ENCODE measurements at places on chromosomes 1 and 21.

DNA sequence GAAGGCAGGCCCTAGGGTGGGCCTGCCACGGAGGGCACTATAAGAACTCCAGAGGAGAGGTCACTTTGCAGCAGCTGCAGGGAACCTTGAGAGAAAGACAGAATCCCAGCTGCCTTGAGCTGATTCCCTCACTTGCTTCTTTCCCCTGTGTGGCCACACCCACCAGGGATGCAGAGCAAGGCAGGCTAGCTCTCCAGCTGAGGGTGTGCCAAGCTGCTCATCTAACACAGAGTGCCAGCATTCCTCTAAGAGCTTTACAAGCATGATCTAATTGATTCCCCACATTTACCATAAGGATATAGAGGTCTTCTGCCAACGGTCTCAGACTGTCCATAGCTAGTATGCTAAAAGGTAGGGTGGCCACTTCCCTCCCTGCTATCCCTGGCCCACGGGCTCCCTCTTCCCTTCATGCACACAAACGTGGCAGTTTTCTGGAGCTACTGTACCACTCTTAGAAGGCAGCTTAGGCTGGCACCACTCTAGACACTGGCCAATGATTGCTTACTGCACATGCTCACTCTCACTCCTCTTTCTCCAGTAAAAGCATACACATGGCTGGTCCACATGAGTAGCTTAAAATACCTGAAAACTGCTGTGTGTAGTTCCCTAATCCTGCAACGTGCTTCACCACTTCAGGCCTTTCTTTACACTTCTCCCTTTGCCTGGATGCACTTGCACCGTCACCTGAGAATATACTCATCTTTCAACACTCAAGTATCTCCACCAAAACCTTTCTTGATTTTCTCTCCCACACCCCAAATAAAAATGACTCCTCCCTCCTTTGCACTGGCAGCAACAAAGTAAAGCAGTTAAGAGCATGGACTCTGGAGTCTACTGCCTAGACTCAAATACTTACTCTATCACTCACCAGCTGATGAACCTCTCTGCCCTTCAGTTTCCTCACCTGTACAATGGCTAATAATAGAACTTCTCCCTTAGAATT is 57.7 kb downstream of the DMAP1 start:
- no peak for DNase-seq

DNA sequence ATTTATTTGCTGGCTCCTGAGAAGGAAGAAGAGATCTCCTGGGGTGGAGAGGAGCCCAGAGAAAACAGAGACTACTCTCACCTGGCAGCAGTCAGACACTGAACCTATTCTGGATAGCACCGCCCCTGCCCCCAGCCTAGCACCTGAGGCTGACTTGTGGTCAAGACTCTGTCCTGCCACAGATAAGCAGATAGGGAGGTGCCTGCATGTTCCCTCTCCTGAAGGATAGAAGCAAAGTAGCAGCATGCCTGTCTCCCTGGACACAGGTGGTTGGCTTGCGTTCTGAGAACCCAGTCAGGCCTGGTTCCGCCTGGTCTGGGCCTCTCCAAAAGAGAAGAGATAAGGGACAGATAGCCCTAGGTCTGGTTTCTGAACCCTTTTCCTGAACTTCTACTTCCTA is 1.3 kb upstream of the EFNA3 start:
- no peak for DNase-seq

- DNase-seq: no peak
These were observed 372.5 kb upstream of the ST6GALNAC5 start for GRCh38 chr1:76494807-76495206.

DNA sequence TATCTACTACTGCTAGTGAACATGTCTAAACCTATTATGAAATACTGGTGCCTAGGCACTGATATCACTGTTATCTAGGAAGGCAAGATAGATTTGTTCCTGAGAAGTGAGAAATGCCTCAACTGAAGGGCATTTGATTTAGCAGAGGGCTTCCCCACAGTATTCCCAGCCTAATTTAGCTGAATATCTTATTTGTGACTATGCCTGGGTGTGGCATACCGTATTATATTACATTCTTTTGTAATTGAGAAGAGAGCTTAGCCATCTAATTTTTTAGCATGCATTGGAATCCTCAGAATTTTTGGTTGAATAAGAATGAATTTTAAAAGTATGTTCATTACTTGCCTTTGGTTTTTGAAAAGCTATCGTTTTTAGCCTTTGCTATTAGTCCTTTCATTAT is 99.1 kb downstream of the ZP4 start:
- DNase-seq: no peak

DNA sequence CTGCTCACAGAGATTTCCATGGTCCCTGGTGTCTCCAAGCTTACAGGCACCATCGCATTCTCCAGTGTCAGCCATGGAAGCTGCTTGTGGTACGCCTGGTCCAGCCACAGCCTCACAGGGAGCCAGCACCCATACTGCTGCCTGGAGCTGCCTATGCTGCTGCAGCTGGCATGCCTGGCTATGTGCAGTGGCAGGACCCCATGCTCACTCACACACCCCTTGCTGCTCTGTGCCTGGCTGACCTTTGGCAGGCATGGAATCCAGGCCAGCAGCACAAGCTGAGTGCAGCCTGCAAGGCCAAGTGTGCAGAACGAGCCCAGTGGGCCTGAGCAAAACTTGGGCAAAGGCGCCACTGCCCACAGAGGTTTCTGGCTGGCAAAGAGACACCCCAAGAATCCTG is 26.4 kb upstream of the DENND1B start:
- DNase-seq: no peak

DNA sequence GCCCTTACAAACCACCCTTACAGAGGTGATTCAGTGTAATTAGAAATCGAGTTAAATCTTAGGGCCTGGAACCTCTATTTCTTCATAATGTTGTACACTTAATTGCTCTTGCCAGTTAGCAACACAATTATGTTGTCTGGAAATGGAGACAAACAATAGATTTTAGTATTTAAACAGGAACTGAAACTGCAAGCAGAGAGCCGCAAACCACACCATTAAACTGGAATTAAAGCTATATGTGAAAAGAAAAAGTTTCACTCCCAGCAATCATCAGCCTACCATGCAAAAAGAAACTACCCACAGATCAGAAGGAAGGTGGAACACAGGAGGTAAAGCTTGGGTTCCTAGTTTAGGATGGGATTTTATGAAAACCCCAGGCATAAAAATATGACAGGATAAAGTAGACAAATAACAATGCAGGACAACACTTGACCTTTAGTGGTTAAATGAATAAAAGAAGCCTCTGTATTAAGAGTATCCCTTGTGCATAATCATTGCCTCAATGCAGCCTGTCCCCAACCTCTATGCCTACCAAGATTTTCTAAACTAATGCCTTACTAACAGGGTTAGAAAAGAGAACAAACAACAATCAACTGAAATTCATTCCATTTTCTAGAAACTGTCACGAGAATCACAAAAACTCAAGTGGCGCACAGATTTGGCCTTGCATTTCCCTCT is 304.3 kb upstream of the ESRRG start:
- no peak for DNase-seq

- peak; percentile 61 for DNase-seq
These were observed 3.9 kb upstream of the C4BPB start for GRCh38 chr1:207084701-207085180.

- DNase-seq: no peak
These were observed 88.1 kb upstream of the JAK1 start for GRCh38 chr1:65054481-65054880.

DNA sequence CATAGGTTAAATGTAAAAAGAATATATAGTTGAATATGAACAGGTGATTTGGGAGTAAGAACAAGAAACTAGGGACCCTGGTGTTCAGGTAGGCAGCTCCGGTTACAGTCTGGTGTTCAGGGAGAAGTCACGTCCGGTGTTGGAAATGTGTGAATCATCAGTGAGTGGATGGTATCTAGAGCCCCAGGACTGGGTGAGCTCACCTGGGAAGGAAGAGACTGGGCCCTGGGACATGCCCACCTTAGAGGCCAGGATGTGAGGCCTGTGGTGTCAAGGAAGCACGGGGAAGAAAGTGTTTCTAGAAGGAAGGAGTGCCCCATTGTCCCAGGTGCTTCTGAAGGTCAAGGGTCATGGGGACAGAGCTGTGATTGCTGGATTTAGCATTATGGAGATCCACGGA is 1.5 kb upstream of the GJB3 start:
- no peak for DNase-seq

- no peak for DNase-seq
These were observed 38.2 kb downstream of the PAX7 start for GRCh38 chr1:18668750-18669404.

- DNase-seq: no peak
These were observed at the start of gene FTCD for GRCh38 chr21:46155514-46156377. FTCD (minus strand) TSS chr21:46155579; CDS start chr21:46155523, 56 bp downstream.

DNA sequence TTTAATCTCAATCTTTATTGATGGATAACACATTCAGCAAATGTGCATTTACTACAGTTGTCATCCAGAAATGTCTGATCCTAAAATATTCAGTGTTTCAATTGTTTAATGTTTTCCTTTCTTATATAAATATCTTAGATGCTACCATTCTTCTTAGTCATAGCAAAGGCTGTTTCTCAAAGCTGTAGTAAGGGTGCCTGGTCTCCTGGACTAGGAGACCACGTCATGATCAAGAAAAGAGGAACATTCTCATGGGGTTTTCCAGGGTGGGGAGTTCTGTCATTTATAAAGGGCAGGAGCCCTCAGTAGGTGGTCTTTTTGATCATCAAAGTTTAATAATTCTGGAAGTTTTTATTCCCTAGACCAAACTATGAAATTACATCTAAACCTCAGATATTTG is 292.8 kb downstream of the HMCN1 start:
- peak; percentile 67 for DNase-seq

DNA sequence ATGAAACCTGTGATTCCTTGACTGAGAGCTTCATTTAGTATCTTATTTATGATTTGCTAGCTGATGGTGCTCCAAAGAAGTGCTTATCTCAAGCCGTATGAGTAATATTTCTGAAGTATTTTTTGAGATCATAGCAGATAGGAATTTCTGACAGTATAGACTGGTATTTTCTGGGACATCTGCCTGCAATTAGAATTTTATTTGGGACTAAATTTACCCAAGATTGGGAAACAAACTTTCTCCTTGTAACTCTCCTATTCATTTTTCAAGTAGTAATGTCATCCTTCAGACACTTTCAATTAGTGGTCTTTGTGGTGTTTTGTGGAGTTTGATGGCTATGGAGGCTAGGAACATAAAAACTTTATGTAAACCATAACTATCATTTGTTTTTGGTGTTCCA is 597.2 kb upstream of the ZP4 start:
- DNase-seq: peak; percentile 61

- peak; percentile 94 for DNase-seq
These were observed at the start of gene SSX2IP for GRCh38 chr1:84690397-84691121. SSX2IP (minus strand) TSS chr1:84690461; CDS start chr1:84671219, 19,242 bp downstream.

- DNase-seq: no peak
These were observed 22.6 kb upstream of the TNFRSF1B start for GRCh38 chr1:12144236-12144635.

GRCh38 chr1:56330391-56331026 is 248.9 kb downstream of the PLPP3 start:
- DNase-seq: peak; percentile 77

GRCh38 chr1:209900734-209901133 is 37.3 kb upstream of the SYT14 start:
- peak; percentile 70 for DNase-seq

GRCh38 chr1:118154220-118154619 is 30.8 kb downstream of the SPAG17 start:
- DNase-seq: peak; percentile 56

- DNase-seq: no peak
These were observed 87.6 kb downstream of the GFI1 start for GRCh38 chr1:92399076-92399475.

- DNase-seq: peak; percentile 75
These were observed at the start of gene PTPRU for GRCh38 chr1:29235955-29236711. PTPRU (plus strand) TSS chr1:29236522; CDS start chr1:29236645, 123 bp downstream.

- DNase-seq: no peak
These were observed 7.6 kb upstream of the DENND1B start for GRCh38 chr1:197782722-197783360.
